CD4-positive, alpha-beta memory T cell (primary cell): ENCODE measurements at places on chromosomes 12 and 14.

DNA sequence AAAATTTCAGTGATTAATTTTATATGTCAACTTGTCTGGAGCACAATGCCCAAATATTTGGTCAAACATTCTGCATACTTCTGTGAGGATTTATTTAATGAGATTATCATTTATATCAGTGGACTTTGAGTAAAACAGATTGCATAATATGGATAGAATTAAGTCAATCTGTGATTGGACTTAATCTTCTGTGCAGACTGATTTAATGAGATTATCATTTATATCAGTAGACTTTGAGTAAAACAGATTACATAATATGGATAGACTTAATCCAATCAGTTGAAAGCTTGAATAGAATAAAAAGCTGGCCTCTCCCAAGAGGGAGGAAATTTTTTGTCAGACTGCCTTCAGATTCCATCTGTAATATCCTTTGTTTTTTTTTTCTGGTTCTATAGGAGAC is 1413.2 kb downstream of the LRFN5 start:
- no peak for DNase-seq

- no peak for DNase-seq
Observed at GRCh38 chr14:67610491-67610890, 9.2 kb upstream of the ARG2 start.

- no peak for DNase-seq
Observed at GRCh38 chr12:104888481-104888880, 69.6 kb downstream of the SLC41A2 start.

GRCh38 chr12:90280033-90280432 is 571.4 kb upstream of the ATP2B1 start:
- no peak for DNase-seq

GRCh38 chr12:65326616-65327015 is 48.1 kb downstream of the MSRB3 start:
- DNase-seq: no peak

- no peak for DNase-seq
Observed at GRCh38 chr12:24561411-24561871, 387.5 kb downstream of the BCAT1 start.

DNA sequence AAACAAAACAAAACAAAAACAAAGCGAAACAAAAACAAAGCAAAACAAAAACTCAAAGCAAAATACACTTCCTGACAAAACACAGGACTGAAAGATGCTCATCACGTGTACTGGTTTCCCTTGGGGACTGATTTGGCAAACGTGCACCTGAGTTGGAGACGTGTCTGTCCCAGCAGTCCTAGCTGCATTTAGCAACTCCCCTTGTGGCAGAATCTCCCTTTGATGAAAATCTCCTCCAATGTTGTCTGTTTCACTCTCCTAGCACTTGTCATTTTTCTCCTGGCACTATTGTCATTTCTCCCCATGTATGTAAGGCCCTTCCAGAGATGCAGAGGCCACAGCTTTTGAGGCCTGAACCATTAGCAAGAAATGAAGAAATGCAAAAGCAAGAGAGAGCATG is 6.8 kb upstream of the SLC24A4 start:
- no peak for DNase-seq
